ENCODE measurements at places on chromosomes 1 and 21. TPM values are rescaled to one million over a fixed set of nuclear protein-coding genes. Genes with fewer than 3 reads are reported as not detected.

GRCh38 chr1:112504001-112504660 lies 4.6 kb upstream of the WNT2B start:
- DNase-seq: no peak

- no peak for DNase-seq
These were observed 135.1 kb downstream of the CHD1L start for GRCh38 chr1:147377263-147378246.

- DNase-seq: no peak
These were observed 19.8 kb upstream of the ABCD3 start for GRCh38 chr1:94398356-94398755.

DNA sequence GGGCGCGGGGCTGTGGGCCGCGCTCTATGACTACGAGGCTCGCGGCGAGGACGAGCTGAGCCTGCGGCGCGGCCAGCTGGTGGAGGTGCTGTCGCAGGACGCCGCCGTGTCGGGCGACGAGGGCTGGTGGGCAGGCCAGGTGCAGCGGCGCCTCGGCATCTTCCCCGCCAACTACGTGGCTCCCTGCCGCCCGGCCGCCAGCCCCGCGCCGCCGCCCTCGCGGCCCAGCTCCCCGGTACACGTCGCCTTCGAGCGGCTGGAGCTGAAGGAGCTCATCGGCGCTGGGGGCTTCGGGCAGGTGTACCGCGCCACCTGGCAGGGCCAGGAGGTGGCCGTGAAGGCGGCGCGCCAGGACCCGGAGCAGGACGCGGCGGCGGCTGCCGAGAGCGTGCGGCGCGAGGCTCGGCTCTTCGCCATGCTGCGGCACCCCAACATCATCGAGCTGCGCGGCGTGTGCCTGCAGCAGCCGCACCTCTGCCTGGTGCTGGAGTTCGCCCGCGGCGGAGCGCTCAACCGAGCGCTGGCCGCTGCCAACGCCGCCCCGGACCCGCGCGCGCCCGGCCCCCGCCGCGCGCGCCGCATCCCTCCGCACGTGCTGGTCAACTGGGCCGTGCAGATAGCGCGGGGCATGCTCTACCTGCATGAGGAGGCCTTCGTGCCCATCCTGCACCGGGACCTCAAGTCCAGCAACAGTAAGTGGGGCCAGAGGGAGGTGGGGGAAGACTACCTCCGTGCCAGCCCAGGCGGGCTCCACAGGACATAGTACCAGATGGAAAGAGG lies 808 bp downstream of the MAP3K21 start:
- DNase-seq: no peak

DNA sequence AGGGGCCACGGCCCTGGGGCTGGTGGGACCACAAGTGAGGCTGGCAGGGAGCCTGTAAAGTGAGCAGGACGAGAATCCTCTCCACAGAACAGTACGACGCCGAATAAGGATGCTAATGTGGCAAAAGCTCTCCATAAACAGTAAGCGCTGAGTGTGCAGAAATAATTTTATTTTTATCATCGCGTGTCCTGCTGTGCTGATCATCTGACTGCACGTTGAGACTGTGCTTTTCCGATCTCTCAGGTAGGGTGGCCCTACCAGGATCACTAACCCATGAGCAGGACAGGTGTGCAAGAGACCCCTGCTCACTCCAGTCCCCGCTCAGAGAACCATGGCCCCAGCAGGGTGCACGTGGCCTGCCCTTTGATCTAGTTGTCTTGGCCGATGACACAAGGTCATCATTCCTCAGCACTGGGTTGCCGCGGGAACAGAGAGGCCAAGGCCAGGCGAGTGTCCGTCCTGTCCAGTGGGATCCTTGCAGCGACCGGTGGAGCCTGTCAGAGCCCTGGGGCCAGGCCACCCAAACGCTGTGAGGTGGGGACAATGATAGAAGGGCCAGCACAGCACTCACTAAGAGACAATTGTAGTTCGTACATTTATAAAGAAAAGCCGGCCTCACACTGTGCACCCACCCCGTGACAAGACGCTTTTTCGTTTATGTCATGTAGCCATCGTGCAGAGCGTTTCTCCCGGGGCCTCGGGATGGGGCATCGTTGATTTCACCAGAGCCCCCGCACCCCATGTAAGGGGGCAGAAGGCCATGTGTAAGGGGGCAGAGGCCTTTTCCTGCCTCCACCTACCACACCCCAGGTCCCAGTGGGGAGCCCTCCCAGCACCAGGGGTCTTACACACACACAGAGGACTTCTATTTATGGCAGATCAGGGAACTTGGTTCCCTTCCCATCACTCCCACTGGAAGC lies 52.7 kb upstream of the ADARB1 start:
- DNase-seq: no peak

GRCh38 chr1:82879701-82880305 lies 1079.1 kb downstream of the ADGRL2 start:
- no peak for DNase-seq

DNA sequence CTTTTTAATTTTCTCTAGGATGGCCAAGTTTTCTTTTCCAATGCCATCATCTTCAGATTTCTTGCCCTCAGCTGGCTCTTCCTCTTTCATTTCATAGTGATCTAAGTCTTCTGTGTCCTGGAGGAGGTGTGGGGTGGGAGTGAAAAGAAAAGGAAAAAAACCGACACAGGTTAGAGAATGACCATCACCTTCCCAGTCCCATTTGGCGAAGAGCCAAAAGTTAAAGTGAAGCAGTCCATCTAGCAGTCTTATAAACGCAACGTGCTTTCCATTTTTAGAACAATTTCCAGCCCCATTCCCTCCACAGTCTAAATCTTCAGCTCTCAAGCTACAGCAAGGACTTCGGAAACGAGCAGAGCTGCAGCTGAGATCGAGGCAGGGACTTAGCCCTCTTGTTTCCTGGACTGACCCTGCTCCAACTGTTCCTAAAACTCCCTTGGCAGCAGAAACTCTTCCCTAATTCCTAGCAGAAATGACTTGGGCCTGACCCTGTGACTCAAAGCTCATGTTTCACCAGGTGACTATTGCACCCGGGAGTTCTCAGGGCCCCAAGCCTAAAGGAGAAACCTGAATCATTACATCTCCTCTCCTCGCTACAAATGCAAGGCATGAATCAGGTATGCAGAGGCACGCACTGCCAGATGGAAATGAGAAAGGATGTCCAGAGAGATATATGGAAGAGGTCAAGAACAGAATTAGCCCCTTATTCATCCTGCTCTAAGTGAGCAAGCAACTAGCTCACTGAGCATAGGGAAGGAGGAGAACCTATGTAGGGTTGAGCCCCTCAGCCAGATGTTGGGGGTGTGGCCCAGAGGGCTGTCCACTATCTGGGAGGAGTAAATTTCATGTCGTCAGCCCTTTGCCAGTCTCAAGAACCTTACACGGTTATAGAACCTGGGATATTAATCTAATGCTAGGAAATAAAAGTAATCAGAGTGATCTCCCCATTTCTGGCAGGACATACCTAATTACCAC lies 5.1 kb downstream of the UBE2Q1 start:
- no peak for DNase-seq

GRCh38 chr1:3670823-3671265 lies 18.5 kb downstream of the TP73 start:
- DNase-seq: no peak

GRCh38 chr1:229666585-229666984 lies 40.5 kb downstream of the URB2 start:
- DNase-seq: no peak

DNA sequence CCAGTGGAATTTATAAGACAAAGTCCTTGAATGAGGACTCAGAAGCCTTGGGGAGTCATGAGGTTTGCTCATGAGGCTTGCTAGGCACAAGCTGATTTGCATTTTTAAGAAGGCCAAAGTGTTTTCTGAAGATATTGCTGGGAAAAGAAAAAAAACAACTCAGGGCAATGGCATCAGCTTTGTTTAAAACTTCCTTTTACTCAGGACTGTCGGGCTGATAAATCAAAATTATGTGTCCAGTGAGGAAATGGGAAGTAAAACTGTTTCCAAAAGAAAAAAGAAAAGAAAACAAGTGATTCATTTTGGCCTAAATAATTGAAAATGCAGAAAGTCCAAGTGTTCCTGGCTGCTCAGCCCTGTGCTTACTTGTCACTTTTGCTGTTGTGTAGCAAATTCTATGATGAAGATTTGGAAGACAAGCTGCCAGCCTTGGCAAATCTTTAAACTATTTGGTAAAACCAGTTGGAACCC lies 282.4 kb downstream of the HLX start:
- no peak for DNase-seq

- DNase-seq: no peak
These were observed 13.3 kb upstream of the PLCH2 start for GRCh38 chr1:2462819-2463218.

DNA sequence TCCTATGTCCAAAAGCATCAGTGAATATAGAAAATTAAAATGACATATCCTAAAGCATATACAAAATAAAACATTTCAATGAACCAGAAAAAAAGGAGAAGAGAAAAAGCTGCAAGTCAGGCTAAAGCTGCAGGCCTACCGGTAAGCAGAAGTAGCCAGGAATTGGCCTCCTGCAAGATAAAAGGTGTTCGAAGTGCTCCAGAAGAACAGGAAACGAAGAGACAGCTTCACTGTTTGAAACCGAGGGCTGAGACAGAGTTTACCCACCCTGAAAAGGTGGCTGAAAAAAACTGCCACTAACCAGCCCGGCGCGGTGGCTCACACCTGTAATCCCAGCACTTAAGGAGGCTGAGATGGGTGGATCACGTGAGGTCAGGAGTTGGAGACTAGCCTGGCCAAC lies 37.4 kb downstream of the NSL1 start:
- no peak for DNase-seq

DNA sequence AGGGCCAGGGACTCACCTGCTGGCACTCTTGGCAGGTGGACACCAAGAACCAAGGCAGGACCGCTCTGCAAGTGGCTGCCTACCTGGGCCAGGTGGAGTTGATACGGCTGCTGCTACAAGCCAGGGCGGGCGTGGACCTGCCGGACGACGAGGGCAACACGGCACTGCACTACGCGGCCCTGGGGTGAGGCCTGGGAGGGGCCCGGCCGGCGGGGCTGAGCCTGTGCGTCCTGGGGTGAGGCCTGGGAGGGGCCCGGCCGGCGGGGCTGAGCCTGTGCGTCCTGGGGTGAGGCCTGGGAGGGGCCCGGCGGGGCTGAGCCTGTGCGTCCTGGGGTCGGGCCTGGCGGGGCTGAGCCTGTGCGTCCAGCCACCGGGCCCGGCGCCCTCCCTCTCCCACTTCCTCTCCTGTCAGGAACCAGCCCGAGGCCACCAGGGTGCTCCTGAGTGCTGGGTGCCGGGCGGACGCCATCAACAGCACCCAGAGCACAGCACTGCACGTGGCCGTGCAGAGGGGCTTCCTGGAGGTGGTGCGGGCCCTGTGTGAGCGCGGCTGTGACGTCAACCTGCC lies 4.6 kb upstream of the MMP23B start:
- DNase-seq: no peak

DNA sequence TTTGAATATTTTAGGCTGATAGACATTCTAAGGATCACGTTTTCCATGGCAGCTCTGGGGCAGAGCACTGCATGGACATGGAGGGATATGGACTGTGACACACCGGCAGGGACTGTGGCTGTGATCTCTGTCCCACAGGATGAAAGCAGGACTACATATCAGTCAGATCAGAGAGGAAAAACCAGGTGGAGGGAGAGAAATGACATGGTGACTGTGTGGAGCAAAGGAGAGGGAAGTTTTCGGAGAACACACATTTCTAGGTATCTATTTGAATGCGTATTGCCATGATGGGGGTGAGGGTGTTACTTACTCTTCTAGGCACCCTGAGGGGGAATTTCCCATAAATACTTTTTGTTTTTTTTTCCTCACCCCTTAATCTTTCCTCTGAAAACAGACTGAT lies 3.2 kb upstream of the CD1C start:
- no peak for DNase-seq

- DNase-seq: peak; percentile 2
These were observed 6.2 kb downstream of the SLC2A1 start for GRCh38 chr1:42952303-42953001.

GRCh38 chr1:58848818-58849411 lies 65.1 kb upstream of the JUN start:
- peak; percentile 94 for DNase-seq

DNA sequence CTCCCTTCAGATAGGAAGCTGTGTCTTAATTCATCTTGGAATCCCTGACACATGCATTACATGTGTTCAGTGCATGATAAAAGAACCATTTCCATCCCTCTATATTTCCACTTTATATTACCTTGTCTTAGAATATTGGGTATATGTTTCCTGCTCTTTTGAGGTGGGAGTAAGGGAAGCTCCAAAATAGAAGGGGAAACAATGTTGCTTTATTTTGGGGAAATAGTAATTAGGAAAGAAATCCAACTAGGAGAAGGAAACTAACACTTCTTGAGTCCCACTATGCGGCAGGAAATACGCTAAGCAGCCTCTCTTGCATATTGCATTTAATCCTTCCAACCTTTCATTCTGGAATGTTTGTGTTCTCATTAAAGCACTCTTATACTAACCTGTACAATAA lies 89.4 kb upstream of the VAV3 start:
- DNase-seq: no peak

DNA sequence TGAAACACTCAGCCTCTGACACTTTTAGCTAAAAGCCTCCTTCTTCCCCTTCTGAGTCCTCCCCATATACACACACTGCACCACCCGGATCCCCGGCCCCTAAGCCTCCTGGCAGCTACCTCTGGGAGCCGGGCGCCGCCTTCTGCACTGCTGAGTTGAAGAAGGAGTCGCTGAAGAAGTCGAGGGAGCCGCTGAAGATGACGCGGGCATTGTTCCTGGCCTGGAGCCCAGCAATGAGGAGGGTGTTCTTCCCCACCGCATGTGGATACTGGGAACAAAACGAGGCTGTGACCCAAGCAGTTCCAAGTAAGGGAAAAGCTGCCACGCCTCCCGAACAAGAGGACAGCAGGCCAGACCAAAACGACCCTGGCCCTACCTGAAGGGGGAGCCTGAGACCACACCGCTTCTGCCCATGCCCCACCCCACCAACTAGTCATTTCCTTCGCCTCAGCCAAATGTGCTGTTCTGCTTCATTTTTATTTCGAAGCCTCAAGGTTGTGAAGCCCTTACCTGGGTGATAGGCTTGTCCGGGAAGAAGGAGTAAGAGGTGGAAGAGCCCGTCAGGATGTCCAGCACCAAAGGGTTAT lies 7.0 kb downstream of the DDOST start:
- DNase-seq: no peak

- DNase-seq: no peak
These were observed 65.7 kb downstream of the TMCO4 start for GRCh38 chr1:19734056-19734455.

The DDR2 gene
- polyA plus RNA-seq: 0.14 TPM

The SPRR2E gene
- polyA plus RNA-seq: not detected

The GPR37L1 gene
- polyA plus RNA-seq: 0.09 TPM

The KIF21B gene
- 1.4 TPM for polyA plus RNA-seq

The S100A12 gene
- not detected for polyA plus RNA-seq

The LRRN2 gene
- polyA plus RNA-seq: 6.6 TPM

The VSIG8 gene
- polyA plus RNA-seq: not detected

The USH2A gene
- not detected for polyA plus RNA-seq
